Activated naive CD8-positive, alpha-beta T cell treated with anti-CD3 and anti-CD28 coated beads, Interleukin-2, amount 10 ng/mL, durations not matched to agents 7 days and 5 days (primary cell): ENCODE measurements at places on chromosomes 3 and 15. TPM values are rescaled to one million over a fixed set of nuclear protein-coding genes. Genes with fewer than 3 reads are reported as not detected.

DNA sequence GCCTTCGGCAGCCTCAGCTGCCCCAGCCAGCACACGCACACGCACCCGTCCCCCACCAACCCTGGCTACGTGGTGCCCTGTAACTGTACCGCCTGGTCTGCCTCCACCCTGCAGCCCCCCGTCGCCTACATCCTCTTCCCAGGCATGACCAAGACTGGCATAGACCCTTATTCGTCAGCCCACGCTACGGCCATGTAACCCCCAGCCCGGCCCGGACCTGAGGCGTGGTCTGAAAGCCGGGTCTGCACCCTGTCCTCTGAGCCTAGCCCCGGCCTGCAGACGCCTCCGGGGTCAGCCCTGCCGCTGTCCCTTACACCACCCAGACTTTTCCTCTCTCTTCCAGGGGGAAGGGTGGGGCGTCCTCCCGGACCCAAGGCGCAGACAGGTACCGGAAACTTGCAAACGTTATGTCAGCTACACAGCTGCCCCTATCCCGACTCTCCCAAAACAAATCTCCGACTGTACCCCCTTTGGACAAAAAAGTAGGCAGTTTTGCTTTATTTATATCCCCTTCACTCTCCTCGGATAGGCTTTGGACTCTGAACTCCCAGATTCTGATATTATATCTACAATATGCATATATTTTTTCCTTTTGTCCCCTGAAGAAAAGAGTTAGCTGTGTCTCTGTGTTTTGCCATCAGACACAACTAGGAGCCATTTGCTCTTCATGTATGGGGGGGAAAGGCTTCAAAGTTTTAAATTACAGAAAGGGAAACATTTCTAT lies 1.4 kb downstream of the SOX14 start:
- DNase-seq: no peak

DNA sequence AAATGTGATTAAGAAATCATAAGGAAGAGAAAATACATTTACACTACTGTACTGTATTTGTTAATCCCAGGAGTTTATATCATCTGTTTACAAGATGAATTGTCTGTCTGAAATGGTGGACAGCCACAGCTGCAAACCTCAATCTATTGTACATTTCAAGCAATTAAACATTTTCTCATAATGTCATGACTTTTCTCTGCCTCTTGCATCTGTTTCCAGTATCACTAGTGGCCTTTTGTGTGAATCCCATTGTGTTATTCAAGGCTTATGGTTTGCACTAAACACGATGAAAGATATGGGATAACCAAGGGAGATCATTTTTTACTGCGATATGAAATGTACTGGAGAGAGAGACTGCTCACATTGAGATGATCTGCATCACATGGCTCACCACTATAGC lies 200.2 kb upstream of the LRRN1 start:
- no peak for DNase-seq

DNA sequence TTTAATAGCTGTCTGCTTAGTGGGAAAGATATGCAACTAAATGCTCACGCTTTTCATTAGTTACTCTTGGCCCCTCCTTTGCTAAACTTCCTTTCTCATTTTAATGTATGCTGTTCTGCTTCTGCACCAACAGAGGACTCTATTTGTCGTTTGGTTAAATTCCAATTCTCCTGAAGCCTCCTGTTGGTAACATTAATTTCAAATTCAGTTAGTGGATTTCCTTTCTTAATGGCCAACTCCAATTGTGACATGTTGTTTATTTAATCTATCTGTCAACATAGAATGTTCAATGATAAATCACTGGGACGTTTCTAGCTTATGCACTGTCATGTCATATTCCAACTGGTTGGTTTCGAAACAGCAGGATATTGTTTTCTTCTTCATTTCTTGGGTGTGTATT lies 467.4 kb upstream of the BCHE start:
- DNase-seq: no peak

DNA sequence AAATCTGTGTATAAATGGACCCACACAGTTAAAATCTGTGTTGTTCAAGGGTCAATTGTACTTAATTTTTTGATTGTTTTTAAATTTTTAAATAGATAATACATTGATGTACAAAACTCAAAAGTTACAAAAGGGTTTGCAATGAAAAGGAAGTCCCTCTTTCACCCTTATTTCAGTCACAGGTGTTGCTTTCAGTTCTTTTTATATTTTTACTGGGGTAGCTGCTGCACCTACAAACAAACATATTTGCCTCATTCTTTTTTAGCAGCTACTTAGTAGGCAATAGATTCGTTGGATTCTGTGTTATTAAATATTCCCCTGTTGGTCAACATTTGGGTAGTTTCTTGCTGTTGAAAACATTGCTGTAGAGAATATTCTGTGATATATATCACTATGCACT lies 44.4 kb downstream of the PIAS1 start:
- no peak for DNase-seq

- no peak for DNase-seq
Measured at GRCh38 chr3:16317561-16317945, 52.5 kb downstream of the OXNAD1 start.

GRCh38 chr3:195438371-195438770 lies 4.4 kb downstream of the ACAP2 start:
- DNase-seq: no peak

- no peak for DNase-seq
Measured at GRCh38 chr15:78390826-78391225, 47.2 kb upstream of the IREB2 start.

DNA sequence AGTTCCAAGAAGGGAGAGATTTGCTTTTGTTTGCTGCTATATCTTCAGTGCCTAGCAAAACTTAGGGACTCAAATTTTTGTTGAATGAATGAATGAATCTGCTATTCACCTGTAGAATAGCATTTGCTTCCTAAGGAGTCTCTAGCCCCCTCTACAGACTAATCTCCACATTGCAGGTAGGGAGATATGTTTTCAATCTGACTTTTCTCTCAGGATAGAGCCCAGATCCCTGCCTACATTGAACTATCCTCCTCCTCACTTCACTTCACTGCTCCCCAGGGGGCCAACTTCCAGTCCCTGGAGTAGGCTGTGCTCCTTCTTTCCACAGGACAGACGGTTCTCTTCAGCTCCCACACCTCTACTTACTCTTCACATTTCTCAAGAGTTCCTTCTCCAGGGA lies 81.9 kb upstream of the PTX3 start:
- no peak for DNase-seq

DNA sequence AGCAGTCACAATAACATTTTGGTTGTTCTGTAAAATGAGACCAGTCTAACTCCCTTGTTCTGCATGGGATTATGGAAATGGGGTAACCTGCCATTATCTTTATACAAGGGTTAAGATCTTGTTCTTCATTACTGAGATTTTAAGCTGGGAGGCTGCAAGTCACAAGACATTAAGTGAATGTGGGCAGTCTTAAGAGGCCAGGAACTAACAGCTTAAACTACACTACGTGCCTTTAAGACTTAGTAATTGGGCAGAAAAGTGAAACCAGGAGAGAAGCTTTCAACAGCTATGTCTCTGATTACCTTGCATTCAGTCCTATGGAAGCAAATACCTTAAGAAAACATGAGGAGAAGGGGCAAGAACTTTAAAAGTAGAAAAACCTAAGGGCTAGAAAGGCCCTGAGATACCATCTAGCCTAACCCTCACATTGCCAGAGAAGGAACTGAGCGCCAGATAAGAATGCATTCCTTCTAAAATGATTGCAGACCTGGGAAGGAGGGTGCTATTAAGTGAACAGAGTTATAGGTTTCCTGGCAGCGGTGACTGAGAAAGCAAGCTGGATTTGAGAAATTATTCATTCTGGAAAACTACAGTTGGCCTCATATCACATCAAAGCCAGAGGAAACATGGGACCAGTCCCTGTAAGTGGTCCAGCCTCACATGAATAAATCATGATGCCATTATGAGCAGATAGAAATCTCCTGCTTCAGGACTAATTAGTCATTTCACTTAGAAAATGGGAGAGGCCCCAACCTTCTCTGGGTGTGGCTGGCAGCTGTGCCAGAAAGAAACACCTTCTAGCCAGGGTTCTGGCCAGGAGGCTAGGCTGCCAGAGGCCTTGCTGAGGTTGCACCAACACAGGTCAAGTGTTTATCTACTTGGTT lies 32.9 kb downstream of the DAPK2 start:
- no peak for DNase-seq

DNA sequence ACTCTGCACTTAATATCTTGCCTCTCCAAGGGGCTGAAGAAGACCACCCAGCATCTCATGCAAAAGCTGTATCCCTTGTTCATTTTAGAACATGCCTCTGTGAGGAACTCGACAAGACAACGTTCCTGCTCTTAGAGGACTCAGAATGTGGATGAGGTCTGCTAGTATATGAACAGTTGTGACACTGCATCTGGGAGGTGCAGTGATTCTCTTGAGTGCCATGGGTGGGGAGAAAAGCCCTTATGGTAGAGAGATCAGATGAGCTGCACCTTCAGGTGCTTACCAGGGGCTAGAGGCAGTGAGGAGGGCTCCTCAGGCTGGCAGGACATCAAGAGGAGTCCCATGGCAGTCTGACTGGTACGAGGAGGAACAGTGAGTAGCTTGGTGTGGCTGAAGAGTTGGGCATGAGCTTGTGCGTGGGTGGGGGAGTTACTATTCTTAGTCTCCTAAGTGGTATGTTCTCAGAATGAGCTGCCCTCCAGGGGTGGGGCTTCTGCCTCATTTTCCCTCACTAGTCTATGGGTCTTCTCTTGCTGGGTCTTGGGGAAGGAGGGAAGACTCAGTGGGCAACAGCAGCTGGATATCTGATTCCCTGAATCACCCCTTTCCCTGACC lies 56.7 kb upstream of the ATP2B2 start:
- no peak for DNase-seq

DNA sequence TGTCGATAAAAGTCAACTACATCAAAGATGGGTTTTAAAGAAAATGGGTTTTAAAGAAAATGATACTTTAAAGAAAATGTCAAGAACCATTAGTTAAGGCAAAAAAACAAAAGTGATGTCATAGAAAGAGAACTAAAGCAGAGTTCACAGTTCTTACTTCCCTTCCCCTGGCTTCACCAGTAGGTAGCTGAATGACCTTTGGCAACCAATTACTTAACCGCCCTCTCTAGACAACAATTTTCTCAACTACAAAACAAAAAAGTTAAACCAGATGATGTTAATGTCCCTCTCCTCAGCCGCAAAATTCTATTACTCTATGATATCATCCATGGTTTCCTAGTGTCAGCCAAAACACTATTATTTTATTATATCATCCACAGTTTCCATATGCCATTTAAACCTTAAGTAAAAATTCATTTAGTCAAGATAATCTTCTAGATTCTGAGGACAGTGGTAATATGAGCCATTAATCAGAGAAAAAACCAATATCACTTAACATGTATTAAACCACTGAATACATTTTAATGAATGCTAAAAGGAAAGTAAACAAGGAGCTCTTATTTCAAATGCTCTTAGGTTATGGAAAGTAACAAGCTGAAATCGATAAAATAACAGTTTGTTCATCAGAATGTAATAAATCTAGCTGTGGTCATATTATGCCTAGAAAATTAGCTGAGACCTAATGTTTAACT lies 13.1 kb downstream of the RYK start:
- DNase-seq: no peak

- no peak for DNase-seq
Measured at GRCh38 chr3:143209715-143210059, 90.1 kb downstream of the CHST2 start.

DNA sequence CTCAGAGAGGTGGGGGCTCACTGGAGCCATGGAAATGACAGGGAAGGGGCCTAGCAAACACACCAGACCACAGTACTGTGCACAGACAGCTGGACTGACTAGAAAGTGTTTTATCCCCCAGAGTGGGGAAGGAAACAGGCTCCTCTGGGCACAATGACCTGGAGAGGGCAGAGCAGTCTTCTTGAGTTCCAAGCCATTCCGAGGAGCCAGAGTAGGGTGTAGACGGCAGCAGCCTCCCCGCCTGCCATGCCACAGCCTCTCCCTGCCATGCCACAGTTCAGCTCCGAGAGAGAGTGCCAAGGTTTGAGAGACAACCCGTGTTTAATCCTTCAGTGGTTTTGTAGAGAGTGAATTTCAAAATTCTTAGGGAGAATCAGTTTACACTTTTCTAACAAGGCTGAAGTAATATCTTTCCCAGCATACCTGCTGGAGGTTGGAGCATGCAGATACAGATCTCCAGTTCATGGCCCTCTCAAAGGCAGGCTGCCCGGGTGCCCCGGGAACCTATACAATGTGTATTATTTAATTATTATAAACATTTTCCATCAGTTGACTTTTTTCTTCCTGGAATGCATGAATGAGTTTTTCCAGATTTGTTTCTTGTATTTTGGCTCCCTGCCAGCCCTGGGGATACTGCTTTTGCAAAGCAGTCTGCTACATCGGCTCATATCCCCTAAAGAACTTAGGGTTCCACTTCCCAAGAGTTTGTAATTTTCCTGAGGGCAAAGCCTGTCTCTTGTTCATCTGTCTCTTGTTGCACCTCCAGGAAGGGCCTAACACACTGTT lies 3.2 kb downstream of the PODXL2 start:
- no peak for DNase-seq

DNA sequence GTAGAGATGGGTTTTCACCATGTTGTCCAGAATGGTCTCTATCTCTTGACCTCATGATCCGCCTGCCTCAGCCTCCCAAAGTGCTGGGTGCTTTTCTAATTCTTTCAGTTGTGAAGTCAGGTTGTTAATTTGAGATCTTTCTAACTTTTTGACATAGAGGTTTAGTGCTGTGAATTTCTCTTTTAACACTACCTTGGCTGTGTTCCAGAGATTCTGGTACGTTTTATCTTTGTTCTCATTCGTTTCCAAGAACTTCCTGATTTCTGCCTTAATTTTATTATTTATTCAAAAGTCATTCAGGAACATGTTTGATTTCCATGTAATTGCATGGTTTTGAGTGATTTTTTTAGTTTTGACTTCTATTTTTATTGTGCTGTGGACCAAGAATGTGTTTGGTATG lies 63.5 kb upstream of the CCDC54 start:
- DNase-seq: no peak

Gene ONECUT1
- total RNA-seq: not detected

Gene ATP13A5
- not detected for total RNA-seq

Gene FBXL22
- 1.2 TPM for total RNA-seq

Gene SPATA12
- total RNA-seq: not detected

Gene THRB
- total RNA-seq: not detected

Gene HRG
- total RNA-seq: not detected

Gene TGM5
- 0.11 TPM for total RNA-seq

Gene MEF2A
- total RNA-seq: 29.0 TPM

Gene P4HTM
- 57.7 TPM for total RNA-seq

Gene THSD4
- total RNA-seq: not detected

Gene SERPINI2
- not detected for total RNA-seq

Gene STXBP5L
- total RNA-seq: not detected
